NCI-H1694 (cell line): ENCODE measurements at places on chromosomes 6 and 20.

GRCh38 chr6:11209369-11209768, 23.1 kb downstream of the NEDD9 start:
- DNase-seq: no peak

DNA sequence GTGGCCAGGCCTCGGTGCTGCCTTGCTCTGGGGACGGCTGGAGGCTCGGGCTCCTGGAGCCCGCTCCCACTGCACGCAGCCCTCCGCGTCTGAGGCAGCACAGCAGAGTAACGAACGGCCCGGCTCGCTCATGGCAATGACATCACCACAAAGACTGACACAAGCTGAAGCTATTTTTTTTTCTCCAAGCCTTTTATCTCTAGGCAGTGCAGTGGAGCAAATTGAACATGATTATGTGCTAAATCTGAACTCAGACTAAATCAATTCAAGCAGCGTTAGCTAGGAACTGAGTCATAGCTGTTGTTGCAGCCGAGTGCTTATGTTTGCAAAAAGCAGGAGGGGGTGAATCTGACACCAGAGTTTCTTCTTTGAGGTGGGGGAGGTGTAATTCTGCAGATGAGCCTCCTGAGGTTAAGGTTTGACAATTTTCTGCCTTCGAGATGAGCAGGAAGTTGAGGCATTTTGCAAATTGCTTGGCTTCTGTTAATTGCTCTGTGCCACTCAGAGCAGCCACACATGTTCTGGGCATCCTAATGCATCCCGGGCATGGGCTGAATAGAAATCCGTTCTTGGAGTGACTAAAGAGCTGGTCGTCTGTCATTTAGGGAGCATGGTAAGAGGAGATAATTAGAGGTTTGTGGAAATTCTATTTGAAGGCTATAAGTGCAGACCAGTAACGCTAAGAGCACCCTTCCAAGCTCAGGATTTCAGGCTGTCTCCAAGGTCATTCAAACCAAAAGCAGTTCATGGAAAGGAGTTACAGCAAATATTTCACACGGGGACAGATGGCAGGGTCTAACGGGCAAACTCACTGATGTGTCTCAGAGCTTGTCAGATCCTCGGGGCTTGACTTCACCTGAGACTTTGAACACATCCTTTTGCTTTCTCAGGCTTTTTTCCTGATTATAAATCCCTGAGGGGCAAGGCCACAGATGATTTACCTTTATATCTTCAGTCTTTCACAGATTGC, 155.1 kb upstream of the ENPP5 start:
- DNase-seq: no peak

- DNase-seq: no peak
These were observed 379.4 kb downstream of the ESR1 start for GRCh38 chr6:152186840-152187239.

- DNase-seq: no peak
These were observed 146.6 kb downstream of the ZFAND3 start for GRCh38 chr6:37965964-37966676.

DNA sequence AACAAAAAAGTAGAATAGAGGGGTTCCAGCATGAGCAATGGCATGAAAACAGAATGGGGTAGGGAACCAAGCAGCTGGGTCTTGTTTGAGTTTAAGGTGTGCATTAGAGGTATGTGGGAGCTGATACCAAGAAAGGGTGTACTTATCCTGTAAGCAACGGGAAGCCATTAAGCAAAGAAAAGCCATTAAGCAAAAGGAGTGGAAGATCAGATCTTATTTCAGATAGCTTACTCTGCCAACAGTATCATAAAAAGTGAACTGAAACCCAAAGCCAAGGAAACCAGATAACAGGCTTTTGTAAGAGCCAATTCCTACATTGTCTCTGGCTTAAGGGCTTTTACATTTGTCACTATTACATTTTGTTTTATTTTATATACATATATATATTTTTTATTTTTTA, 21.3 kb upstream of the BEND6 start:
- DNase-seq: no peak

DNA sequence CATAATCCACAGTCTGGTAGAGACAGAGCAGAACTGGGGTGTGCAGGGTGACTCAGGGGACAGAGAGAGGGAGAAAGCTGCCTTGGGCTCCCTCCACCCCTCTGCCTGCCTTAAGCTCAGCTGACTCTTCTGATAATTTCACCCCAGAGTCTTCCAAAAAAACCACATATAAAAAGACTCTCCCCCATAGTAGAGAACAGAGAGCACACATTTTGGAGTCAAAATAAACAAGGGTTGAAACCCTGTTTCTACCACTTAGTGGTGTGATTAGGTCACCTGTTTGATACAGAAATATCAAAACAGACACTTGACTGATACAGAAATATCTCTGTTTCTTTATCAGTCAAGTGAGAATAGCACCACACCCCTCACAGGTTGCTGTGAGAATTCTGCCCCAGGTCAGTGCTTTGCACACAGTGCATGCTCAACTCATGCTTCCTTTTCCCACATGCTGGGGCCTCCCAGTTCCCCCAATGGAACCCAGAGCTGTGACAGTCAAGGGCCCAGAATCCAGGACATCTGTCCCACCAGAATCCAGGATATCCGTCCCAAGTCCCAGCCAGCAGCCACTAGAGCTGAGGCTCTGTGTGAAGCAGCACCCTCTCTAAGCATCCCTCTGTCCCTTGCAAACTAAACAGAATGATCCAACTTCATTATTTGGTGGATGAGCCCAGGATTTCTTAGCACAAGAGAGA, 1.2 kb downstream of the TREML2 start:
- no peak for DNase-seq

GRCh38 chr6:6483733-6484132, 104.8 kb upstream of the LY86 start:
- DNase-seq: no peak

- no peak for DNase-seq
These were observed 361.6 kb downstream of the THBS2 start for GRCh38 chr6:168892031-168892430.

DNA sequence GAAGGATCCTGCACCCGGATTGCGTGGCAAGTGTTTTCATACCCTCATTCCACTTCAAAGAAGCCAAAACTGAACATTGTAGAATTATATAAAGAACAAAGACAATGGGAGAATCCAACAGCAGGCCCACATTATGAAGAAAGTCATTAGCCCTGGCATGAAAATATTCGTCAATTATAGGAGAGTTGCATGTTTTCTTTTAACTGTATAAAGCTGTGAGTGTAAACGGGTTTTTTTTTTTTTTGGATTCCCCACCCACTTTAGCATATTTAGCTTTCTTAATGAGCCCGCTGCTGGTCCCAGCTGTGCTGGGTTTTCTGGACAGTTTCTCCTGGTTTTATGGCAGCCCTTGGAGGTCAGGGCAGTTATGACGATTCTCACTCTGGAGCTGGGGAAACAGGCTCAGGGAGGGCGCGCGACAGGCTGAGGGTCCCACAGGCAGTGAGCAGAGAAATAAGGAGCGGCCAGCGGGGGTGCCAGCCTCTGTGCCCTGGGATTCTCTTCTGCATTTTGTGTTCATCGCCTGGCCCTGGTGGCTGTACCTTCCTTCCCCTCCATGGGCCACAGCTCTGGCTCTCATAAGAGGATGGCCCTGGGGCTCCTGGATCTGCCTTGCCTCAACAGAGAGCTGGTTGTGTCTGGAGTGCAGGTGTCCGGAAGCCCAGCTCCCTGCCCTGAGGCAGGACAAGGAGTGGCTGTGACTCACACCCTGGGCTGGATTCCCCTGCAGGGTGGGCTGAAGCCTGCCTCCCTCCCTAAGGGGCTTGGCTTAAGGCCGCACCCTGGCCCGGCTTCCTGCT, 24.1 kb upstream of the SULF2 start:
- DNase-seq: no peak

- no peak for DNase-seq
These were observed 501.0 kb downstream of the CDH26 start for GRCh38 chr20:60459212-60459611.

GRCh38 chr6:14827354-14827753, 418.5 kb upstream of the JARID2 start:
- no peak for DNase-seq

GRCh38 chr20:45857882-45858216, 435 bp downstream of the ZSWIM3 start:
- DNase-seq: no peak

DNA sequence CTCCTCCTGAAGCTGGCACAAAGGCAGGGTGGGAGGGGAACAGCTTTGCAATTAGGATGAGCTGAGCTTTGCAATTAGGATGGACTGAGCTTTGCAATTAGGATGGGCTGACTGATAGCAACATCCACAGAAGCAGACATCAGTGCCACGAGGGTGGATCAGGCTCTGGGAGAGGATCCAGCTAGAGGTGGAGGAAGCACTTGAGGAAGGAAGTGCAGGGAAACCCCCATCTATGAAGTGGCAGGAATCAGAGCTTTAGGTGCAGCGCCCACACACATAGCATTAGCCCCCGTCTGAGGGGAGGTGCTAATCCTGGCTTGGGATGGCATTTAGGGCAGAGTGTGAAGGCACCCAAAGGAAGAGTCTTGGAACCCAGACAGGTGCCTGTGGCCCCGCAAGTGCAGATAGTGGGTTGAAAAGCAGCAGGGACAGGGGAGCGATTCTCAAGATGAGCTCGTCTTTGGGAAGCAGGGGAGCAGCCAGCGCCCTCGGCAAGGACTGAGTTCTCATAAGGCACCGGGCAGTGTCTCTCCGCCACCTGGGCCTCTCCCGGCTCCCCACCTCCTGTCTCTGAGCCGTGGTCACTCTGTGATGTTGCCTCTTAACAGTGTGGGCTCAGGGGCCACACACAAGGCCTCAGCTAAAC, 12.0 kb upstream of the THBS2 start:
- DNase-seq: no peak

DNA sequence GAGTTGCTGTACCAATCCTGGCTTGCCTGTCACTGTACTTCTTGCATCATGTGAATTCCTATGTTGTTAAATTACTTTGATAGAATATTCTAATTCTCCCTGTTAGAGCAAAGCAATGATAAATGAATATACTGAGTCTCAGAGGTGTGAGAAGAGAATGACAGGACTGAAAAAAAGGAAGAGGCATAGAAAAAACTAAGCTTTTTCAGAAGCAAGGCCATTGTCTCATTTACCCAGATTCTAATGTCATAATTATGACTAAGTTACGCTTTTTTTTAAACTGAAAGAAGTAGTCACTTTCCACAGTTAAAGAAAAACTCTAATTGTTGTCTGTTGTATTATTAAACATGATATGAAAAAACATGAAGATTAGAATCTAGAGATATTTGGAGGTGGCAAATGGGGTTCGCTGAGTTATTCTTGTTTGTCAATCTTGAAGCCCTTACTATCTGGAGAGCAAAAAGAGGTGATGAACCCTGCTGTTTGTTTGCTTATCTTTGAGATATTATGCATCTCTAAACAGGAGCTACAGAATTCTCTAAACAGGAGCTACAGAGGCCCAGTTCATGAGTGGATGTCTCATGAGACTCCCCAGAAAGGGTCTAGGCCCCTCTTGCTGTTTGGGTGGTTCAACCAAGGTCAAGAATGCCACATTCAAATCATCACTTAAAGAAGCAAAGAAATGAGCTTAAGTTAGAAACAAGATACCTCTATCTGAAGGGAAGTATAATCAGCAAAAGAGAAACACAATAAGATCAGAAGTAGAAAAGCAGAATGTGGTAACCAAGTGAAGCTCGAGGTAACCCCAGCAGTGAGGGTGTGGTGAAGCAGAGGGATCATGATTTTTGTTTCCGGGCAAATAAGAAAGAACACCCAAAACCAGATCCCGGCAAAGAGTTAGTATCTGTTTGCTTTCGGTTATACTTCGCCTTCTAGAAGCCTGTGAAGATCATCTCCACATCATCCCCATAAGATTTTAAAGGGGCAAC, 33.3 kb upstream of the THEMIS start:
- DNase-seq: no peak

DNA sequence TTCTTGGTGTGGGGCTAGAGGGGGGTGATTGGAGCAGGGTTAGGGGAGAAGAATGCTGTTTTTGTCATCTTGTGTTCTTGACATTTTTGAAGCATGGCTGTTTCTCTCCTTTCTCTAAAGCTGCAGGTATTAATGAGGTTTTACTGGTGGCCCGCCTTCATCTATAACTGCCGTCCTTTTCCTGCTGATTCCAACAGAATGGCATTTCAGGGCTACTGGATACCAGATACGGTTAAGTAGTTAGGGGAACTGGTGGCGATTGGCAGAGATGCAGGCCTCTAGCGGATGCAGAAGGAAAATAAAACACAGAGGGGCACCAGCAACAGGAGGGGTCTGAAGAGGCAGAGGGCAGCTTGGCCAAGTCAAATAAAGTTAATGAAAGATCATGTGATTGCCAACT, 89.7 kb upstream of the EEF1E1 start:
- DNase-seq: no peak

GRCh38 chr6:123636282-123636681, 468 bp downstream of the TRDN start:
- no peak for DNase-seq

DNA sequence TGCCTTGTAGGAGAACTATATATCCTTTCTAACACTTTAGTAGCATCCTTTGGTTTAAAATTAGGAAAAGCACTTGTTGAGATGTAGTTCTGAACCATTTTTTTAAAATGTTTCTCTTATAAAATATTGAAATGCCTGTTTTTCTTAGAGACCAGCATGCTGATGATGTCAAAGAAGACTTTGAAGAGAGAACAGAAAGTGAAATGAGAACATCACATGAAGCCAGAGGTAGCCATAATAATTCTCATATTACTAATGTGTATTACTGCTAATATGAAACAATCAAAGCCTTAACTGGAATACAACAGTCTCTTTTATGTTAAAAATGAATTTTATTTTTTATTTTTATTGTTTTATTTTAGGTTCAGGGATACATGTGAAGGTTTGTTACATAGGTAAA, 102.0 kb downstream of the SAMD3 start:
- DNase-seq: no peak

DNA sequence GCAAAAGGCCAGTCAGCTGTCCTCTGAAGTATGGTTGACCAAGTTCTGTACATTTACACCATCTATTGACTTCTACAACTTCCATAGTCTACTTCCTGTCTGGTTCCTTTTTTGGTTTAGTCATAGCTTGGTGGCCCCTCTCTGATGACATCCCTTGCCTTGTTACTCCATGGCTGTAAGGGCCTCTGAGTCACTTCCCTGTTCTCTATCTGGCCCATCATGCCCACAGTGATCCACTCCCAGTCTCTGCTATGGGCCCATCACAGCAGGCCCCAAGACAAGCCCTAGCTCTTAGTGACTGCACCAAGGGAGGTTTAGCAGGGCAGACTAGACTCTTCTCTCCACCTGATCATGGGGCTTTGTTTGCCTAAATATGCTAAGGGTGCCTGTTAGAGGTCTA, 441.6 kb downstream of the HACE1 start:
- DNase-seq: no peak

DNA sequence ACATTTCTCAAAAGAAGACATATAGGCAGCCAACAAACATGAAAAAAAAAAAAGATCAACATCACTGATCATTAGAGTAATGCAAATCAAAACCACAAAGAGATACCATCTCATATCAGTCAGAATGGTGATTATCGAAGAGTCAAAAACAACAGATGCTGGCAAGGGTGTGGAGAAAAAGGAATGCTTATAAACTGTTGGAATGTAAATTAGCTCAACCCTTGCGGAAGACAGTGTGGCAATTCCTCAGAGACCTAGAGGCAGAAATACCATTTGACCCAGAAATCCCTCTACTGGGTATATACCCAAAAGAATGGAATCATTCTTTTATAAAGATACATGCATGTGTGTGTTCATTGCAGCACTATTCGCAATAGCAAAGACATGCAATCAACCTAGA, 303.8 kb upstream of the THEMIS start:
- DNase-seq: no peak
